Right lung (tissue), 10 donors: ENCODE measurements at places on chromosomes 5 and 9. TPM values are rescaled to one million over a fixed set of nuclear protein-coding genes. Genes with fewer than 3 reads are reported as not detected.

GRCh38 chr5:65903581-65903980 is 22.8 kb upstream of the ERBIN start:
- no peak for DNase-seq

UAP1L1 gene
- 8.4 TPM for polyA plus RNA-seq

DNA sequence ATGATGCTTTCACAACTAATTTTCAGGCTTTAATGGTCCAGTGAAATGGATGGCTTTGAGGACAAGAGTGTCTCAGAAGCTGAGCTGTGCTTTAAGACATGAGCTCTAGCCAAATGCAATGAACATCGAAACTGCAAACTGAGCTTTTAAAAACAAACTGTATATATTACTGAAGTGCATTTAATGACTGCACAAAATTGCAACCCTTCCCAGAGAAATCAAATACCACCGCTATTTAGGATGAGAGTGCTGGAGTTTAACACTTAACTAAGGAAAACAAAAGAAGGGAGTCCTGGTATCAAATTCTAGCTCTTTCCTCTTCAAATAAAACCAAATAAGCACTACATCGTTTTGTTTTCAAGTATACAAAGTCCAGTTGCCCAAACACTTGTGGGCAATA is 163.9 kb downstream of the SLF1 start:
- no peak for DNase-seq

GRCh38 chr9:120894321-120895148 is 17.5 kb upstream of the PHF19 start:
- peak; percentile 85 for DNase-seq

DOCK8 gene
- polyA plus RNA-seq = 6.8 TPM

ANKRD34B gene
- not detected for polyA plus RNA-seq

PCA3 gene
- 0.42 TPM for polyA plus RNA-seq

TRIM7 gene
- 0.24 TPM for polyA plus RNA-seq
